Effector CD4-positive, alpha-beta T cell (primary cell): ENCODE measurements at places on chromosomes 3 and 15.

- no peak for DNase-seq
Observed at GRCh38 chr3:18080198-18080689, 337.8 kb upstream of the TBC1D5 start.

GRCh38 chr3:157160658-157161424 is 894 bp upstream of the CCNL1 start:
- DNase-seq, result peak; percentile 48

GRCh38 chr3:110738531-110738930 is 333.1 kb upstream of the NECTIN3 start:
- no peak for DNase-seq

DNA sequence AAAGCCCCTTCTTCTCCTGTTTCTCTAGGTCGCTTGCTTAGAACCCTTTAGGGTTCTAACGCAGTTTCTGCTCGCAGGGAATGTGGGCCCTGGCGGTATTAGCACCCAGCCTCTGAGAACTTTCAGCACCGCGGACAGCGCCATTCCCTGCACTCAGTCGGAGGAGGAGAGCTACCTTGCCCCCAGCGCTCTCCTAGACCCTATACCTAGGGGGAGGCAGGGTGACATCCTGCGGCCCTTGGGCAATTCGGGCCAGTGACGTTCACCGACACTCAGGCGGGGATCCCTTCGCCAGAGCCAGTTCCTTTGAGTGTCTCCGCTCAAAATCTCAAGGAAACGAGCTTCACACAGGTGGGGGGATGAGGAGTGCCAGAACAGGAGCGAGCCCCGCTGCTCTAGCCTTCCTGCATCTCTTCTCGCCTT is 1.3 kb downstream of the SLC7A14 start:
- DNase-seq, result peak; percentile 6

GRCh38 chr15:32709295-32710033 is 8.3 kb upstream of the GREM1 start:
- no peak for DNase-seq

DNA sequence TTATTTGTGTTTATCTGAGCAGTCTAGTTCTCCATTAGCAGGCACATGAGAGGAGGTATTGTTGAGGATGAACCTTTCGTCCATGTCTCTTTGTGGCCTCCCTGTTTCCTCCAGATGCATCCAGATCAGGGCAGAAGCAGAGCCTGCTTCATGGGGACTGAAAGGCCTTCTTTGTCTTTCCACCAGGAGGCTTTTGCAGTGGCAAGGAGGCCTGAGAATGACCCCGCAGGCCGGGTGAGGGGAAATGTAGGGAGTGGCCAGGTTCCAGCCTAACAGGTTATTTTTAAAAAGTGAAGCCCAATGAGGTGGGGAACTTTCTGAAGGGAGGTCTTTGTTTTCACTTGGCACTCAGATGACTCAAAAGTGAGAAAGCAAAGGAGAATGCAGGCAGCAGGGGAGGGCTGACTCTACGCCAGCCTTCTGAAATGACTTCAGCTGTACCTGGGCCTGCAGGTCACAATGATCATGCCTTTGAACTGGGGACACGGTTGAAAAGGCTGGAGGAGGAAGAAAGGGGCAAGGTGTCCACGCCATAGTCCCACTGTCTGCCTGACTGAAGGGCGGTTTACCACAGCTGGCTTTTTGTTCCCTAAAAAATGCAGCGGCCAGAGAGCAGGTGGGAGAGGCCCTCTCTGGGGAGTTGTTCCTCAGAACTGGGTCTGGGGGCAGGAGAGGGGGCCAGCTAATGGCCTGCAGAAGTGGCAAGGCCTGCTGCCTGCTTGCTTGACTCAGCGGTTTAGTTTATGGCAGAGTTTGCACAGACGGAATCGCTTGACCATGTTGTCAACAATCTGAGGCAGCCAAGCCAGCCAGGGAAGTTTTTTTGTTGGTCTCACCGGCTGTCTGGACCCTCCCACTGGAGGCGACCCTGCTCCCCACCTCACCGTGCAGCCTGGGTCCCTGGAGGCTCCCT is 28.7 kb downstream of the CMTM7 start:
- DNase-seq, result no peak
